Occipital lobe (tissue), 3 donors: ENCODE measurements at places on chromosomes 5 and 9. TPM values are rescaled to one million over a fixed set of nuclear protein-coding genes. Genes with fewer than 3 reads are reported as not detected.

GRCh38 chr9:120405860-120406259 lies 174.1 kb downstream of the CDK5RAP2 start:
- DNase-seq = no peak

The MCIDAS gene
- not detected for total RNA-seq

The FRMD3 gene
- 68.8 TPM for total RNA-seq

The PCDHAC2 gene
- 33.5 TPM for total RNA-seq

The S1PR3 gene
- total RNA-seq = 7.6 TPM
